ENCODE measurements at places on chromosomes 6 and 20. TPM values are rescaled to one million over a fixed set of nuclear protein-coding genes. Genes with fewer than 3 reads are reported as not detected.

The PPP1R3G gene
- polyA plus RNA-seq: 2.8 TPM

The MMP24 gene
- 51.0 TPM for polyA plus RNA-seq

The PAX1 gene
- polyA plus RNA-seq: 0.08 TPM

The PGC gene
- polyA plus RNA-seq: not detected

The SIRPB1 gene
- polyA plus RNA-seq: 1.2 TPM

The ATP6V1G2 gene
- polyA plus RNA-seq: 258 TPM

The KIF25 gene
- polyA plus RNA-seq: 1.2 TPM

The PTGIS gene
- polyA plus RNA-seq: 13.8 TPM

The RNASET2 gene
- polyA plus RNA-seq: 58.3 TPM

The SNX3 gene
- polyA plus RNA-seq: 279 TPM

The EYS gene
- polyA plus RNA-seq: 1.3 TPM

The BPIFA1 gene
- polyA plus RNA-seq: not detected

The TTK gene
- 7.8 TPM for polyA plus RNA-seq

The BPIFB2 gene
- polyA plus RNA-seq: not detected

The CSNK2B gene
- 213 TPM for polyA plus RNA-seq

The SYNJ2 gene
- polyA plus RNA-seq: 6.3 TPM

The RHAG gene
- 0.27 TPM for polyA plus RNA-seq

The LY6G6D gene
- 2.3 TPM for polyA plus RNA-seq

The SLC4A11 gene
- polyA plus RNA-seq: 1.3 TPM

The NKX2-2 gene
- polyA plus RNA-seq: 52.9 TPM

The UBD gene
- not detected for polyA plus RNA-seq

The RBPJL gene
- polyA plus RNA-seq: 0.59 TPM

The PTCRA gene
- polyA plus RNA-seq: 0.29 TPM

The CLDN20 gene
- polyA plus RNA-seq: 0.87 TPM

The RAB32 gene
- 12.7 TPM for polyA plus RNA-seq

The TNNC2 gene
- polyA plus RNA-seq: 3.2 TPM

The PTP4A1 gene
- 84.7 TPM for polyA plus RNA-seq

The FOXS1 gene
- polyA plus RNA-seq: 5.4 TPM

The CYP39A1 gene
- 2.4 TPM for polyA plus RNA-seq

The GGTLC1 gene
- polyA plus RNA-seq: not detected

The DYNLT1 gene
- 211 TPM for polyA plus RNA-seq

The SLC44A4 gene
- polyA plus RNA-seq: 1.00 TPM

The SCAF8 gene
- 31.1 TPM for polyA plus RNA-seq

The EFCAB8 gene
- 0.36 TPM for polyA plus RNA-seq

The EPHA7 gene
- 22.1 TPM for polyA plus RNA-seq
